ENCODE measurements at places on chromosomes 5 and 9.

GRCh38 chr9:113990570-113990907 lies 87.6 kb downstream of the AMBP start:
- DNase-seq = no peak

GRCh38 chr5:154421868-154422267 lies 23.9 kb upstream of the SAP30L start:
- no peak for DNase-seq

- DNase-seq = no peak
Observed at GRCh38 chr5:97070234-97070633, 72.2 kb downstream of the LIX1 start.

- no peak for DNase-seq
Observed at GRCh38 chr5:53298841-53299240, 181.6 kb upstream of the FST start.

- DNase-seq = no peak
Observed at GRCh38 chr5:66597183-66597757, 1.1 kb downstream of the MAST4 start.

GRCh38 chr5:80554646-80555045 lies 15.4 kb downstream of the ANKRD34B start:
- DNase-seq = no peak

GRCh38 chr5:79560771-79561524 lies 47.0 kb upstream of the HOMER1 start:
- no peak for DNase-seq

- DNase-seq = no peak
Observed at GRCh38 chr9:109014608-109015280, 1.4 kb upstream of the CTNNAL1 start.

DNA sequence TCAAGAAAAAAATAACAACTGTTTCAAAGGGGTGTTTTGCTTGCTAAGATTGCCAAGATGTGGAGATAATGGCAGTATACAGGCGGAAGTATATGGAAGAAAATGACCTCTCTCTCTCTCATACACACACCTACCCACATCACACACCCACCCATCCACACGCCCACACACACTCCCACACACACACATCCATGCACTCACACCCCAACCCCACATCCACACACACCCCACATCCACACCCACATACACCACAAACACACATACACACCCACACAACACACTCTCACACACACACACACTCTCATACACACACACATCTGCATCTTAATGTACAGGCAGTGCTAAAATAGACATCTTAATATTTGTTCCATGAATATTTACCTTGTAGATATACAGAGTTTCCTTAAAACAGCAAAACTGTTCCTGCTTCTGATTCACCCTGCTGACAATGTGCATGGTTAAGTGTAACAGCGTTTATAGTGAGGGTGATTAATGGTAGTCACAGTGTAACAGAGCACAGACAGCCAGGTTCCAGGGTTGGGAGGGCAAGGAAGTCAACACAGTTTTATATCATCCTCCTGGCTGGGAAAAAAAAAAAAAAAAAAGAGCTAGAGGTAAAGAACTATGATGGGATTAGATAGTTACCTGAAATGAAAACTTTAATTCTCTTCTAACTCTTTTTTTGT lies 8.3 kb downstream of the BHMT2 start:
- DNase-seq = no peak

GRCh38 chr9:36046923-36047322 lies 10.2 kb downstream of the RECK start:
- no peak for DNase-seq

DNA sequence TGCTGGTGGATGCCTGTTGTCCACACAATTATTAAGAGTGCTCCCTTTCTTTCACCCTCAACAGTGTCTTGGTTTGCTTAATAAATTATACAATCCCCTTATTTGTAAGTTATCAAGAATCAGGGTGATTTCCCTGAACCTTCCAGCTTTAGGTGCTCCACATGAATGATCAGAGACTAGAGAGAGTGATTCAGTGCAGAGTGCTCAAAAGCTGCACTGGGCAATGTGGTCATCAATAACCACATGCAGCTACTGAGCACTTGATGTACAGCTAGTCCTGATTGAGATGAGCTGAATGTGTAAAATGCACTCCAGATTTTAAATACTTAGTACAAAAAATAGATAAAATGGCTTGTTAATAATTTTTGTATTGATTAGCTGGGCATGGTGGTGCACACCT lies 76.8 kb upstream of the TRIO start:
- DNase-seq = no peak

GRCh38 chr9:129910628-129911567 lies 75.6 kb downstream of the USP20 start:
- DNase-seq = no peak

GRCh38 chr5:178808886-178809285 lies 50.9 kb upstream of the ZNF354B start:
- no peak for DNase-seq

- no peak for DNase-seq
Observed at GRCh38 chr5:171750311-171750788, 35.3 kb upstream of the SMIM23 start.

- no peak for DNase-seq
Observed at GRCh38 chr5:56479126-56479525, 246.0 kb upstream of the ANKRD55 start.

GRCh38 chr5:168157141-168157540 lies 134.3 kb upstream of the WWC1 start:
- no peak for DNase-seq

DNA sequence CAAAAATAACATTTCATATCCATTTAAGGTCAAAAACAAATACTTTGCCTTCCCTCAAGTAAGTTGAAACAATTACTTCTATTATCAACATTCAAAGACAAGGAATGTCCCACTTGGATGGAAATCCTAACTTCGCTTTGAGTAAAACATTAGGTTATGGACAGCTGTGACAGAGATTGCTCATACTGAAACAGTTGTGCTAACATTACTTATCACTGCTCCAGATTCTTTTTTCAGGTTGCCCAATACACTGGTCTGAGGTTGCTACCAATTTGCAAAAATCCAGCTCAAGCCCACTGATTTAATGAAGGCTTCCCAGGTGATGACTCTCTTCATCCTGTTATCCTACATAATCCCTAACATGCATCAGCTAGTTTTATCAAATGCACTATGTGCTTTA lies 98.3 kb downstream of the UBAP2 start:
- DNase-seq = no peak

DNA sequence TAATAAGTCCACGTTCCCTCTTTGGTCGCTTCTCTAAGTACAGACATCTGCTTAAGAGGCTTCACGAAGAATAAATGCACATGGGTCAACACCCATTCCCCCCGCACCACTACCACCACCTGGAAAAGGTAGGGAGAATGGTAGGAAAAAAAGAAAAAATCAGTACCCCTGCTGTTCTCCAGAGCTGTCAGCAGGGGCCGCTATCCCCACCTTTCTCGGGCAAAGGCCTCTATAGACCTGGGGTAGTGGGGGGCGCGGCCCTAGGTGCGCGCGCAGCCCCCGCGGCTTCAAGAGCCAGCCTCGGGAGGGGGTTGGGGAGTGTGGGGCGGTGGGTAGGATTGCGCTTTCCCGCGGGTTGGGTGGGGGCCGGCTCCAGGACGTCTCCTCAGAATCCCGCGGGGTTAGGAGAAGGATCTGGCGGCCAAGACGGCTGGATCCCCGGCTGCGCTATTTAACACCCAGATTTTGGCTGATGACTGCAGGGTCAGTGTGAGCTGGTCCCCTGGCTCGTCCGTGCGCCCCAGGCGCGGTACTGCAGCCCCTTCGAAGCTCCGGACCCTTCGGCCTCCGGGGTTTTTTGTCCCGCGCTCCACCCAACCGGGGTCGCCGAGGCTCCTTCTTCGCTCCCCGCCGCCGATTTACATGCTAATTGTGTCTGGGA lies 1.6 kb upstream of the SEMA6A start:
- no peak for DNase-seq

DNA sequence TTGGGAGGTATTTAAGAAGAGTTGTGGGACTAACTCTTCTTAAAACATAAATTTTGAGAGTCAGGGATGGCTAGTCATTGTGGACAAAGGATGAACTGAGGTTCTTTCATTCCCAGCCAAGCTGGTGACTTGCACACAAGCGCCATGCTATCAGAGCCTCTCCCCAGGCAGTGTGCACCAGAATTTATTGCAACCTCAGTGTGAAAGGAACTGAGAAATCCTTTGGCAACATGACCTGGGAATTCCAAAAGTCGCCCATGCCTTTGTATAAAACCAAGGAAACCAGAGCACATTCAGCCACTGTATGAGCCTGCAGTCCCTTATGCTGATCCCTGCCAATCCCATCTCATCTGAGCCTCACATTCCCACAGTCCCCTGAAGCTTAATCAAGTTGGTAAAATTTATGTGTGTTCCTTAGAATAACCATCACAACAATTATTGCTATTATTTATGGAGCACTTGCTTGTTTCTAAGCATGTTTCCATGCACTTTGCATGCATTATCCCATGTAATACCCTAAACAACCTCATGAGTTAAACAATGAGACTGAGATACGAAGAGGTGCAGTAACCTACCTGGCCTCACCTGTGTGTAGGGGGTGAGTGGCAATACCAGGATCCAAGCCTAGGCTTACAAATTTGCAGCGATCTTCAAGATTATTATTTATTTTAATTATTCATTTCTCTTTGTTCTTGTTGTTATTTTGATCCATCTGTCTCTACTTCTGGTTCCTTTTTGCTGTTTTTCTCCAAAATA lies 116.4 kb downstream of the NTRK2 start:
- no peak for DNase-seq

DNA sequence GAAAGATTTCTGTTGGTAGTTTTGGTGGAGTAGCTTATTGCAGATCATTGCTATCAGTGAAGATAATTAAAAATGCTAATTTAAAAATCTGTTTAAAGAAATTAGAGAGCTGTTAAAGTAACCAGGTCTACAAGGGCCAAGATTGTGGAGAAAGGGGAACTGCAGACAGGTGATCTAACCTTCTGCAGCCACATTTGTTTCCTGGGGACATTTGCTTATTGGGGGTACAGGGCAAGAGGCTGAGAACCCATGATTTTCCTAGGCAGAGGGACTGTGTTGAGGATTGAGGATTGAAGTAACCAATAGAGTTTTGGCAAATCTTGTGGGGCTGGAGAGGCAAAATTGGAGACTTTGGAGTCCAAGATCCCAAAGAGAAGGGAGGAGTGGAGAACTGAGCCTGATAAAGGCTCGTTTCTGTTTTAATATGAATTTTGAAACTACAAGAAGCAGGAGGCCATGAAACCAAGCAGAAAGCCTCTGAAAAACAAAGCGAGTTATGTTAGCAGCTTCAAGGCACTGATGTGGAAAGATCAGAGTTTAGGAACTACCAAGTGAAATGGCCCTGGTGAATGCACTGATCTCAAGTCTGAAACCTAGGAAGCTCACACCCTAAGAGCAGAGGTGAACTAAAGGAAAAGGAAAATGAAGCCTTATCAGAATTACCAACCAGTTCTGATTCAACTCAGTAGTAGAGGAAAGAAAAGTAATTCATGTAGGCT lies 219.8 kb upstream of the C9orf72 start:
- DNase-seq = no peak

DNA sequence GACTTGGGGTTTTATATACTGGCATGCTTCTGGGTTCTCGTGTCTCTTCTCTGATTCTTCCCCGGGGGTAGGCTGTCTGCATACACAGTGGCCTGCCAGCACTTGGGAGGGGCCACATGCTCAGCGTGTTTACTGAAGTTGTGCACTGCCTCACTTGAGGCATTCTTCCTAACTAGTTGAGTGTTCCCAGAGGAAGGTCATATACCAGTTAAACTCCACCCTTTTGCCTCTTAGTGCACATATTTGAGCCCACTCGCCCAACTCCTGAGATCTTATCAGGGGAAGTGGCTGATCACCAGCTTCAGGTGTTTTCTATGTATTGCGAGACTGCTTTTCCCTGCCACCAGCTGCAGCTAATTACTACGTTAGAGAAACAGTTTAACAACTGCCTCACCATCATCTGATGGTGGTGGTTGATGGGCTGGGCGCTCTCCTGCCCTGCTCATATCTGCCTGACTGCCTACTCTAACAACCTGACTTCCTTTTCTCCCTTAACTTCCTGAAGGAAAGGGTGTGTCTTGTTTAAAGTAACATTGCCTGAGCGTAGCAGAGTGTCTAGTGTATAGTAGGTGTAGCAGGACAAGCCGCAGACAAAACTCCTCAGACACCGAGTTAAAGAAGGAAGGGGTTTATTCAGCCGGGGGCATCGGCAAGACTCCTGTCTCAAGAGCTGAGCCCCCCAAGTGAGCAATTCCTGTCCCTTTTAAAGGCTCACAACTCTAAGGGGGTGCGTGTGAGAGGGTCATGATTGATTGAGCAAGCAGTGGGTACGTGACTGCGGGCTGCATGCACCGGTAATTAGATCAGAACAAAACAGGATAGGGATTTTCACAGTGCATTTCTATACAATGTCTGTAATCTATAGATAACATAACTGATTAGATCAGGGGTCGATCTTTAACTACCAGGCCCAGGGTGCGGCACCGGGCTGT lies 60.1 kb upstream of the CLINT1 start:
- no peak for DNase-seq

- DNase-seq = no peak
Observed at GRCh38 chr5:22678886-22679285, 174.3 kb downstream of the CDH12 start.

DNA sequence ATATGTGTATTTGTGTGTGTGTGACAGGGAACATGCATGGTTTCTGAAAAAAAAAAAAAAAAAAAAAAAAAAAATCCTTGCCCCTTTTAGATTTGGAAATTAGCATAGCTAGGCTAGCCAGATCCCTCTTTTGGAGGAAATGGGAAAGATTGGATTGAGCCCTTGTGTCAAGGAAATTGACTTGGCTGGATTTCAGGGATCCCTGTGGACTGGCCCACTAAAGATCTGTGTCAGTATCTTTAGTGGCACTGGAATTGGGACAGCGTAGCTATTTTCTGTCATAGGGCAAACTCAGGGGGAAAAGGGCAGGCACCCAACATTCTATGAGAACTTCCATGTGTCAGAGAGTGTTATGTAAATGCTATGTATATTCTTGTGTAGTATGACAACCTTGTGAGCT lies 35.4 kb downstream of the SH3GL2 start:
- no peak for DNase-seq

DNA sequence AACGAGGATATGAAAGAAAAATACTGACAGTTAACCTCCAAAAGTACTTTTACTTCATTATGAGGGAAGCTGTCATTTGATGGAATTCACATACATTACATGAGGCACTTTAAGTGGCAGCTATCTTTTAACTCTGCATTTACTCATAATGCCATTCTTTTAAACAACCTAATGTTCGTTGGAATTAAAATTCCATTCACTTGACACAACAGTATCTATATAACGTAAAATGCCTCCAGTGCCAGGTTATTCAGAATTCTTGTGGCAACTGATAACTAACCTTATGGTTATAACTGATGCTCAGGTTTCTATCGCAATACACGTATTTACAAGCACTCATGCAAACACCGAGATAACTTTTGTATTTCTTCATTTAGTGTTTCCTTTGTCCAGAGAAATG lies 376.9 kb upstream of the GRAMD2B start:
- no peak for DNase-seq

GRCh38 chr5:132480042-132480441 lies 10.5 kb downstream of the IRF1 start:
- no peak for DNase-seq

GRCh38 chr5:159082474-159082873 lies 17.2 kb downstream of the EBF1 start:
- DNase-seq = no peak

Data from stimulated activated effector memory CD8-positive, alpha-beta T cell treated with anti-CD3 and anti-CD28 coated beads, Interleukin-12 subunit alpha, Interleukin-12 subunit beta, amount 100 ng/mL, for 72 hours (primary cell).